ENCODE measurements at places on chromosomes 16 and 17.

DNA sequence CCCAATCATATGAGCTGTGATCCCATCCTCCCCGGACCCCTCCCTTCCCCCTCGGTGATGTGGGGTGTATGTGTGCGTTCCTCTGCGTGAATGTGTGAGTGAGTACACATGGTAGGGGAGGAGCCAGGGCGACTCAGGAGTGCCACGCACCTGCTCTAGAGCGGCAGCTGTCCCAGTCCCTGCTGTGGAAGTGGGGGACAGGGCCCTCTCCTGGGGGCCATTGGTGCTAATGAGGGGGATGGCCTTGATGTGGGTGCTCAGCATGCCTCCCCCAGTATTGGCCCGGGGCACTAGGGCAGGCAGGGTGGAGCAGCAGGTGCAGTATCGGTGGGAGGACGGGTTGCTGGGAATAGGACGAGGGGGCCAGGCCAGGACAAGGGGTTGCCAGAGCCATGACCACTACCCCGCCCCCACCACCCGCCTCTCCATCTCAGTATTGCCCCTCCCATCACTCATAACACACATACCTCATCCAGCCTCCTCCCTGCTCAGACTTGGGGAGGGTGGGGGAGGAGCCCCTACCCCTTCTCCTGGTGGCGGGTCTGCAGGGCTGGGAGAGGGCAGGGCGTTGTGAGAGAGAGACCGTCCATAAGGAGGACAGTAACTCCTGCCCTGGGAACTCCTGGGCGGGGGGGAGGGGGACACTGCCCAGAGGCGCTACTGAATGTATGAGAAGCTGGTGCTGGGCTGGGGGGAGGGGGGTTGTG is 8.5 kb downstream of the NR1D1 start:
- DNase-seq = peak; percentile 30

DNA sequence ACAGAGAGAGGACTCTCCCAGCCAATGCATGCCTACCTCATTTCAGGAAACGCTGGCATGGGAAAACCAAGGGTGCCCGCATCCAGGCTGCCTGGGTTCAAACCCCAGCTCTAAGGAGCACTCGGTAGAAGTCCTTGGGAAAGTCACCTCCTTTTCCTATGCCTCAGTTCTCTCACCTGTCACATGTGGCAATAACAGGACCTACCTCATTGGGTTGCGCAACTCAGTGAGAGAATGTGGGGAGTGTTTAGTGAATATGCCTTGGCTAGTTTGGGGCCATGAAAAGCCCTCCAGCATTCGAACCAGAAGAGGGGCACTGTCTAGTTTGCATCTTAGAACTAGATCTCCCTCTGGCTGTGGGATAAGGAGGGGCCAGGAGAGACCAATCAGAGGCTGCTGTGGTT is 9.0 kb upstream of the NXPH3 start:
- no peak for DNase-seq

- no peak for DNase-seq
These were observed 119.4 kb upstream of the METRNL start for GRCh38 chr17:82959990-82960418.

DNA sequence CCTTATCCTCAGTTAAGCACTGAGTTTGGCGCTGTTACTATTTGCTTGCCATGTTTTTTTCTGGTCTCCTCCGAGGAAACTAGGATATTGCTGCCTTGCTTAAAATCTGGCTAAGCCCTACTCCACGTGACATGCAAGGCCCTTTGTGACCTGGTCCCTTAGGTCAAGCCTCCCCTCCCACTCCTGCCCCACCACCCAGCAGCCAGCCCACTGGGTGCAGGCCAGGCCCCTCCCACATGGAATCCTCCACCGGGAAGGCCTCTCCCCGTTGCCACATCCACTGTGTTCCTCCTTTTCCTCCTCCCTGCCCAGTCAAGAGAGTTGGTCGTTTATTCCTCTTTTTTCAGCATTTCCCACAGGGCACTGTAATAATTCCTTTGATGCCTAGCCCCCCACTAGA is 16.2 kb downstream of the PSMD3 start:
- DNase-seq = no peak

DNA sequence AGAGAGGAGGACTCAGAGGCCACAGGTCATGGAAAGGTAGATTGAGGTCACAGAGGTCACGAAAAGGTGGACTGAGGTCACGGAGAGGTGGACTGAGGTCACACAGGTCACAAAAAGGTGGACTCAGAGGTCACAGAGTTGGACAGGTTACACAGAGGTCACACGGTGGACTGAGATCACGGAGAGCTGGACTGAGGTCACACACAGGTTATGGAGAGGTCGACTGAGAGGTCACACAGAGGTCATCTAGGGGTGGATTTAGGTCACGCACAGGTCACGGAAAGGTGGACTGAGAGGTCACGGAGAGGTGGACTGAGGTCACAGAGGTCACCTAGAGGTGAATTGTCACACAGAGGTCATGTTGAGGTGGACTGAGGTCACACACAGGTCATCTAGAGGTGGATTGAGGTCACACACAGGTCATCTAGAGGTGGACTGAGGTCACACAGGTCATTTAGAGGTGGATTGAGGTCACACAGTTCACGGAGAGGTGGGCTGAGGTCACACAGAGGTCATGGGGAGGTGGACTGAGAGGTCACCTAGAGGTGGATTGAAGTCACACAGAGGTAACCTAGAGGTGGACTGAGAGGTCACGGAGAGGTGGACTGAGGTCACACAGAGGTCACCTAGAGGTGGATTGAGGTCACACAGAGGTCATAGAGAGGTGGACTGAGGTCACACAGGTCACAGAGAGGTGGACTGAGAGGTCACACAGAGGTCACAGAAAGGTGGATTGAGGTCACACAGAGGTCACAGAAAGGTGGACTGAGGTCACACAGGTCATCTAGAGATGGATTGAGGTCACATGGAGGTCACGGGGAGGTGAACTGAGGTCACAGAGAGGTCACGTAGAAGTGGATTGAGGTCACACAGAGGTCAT is 26.7 kb upstream of the JPT2 start:
- no peak for DNase-seq

Measured in NCI-H2081 (cell line).